Neural progenitor cell (in vitro differentiated cells): ENCODE measurements at places on chromosomes 6 and 20. TPM values are rescaled to one million over a fixed set of nuclear protein-coding genes. Genes with fewer than 3 reads are reported as not detected.
A peak's percentile ranks its signal among the peaks of the same experiment; 100 is the strongest.

The BPIFA1 gene
- total RNA-seq = not detected in 2 replicates

DNA sequence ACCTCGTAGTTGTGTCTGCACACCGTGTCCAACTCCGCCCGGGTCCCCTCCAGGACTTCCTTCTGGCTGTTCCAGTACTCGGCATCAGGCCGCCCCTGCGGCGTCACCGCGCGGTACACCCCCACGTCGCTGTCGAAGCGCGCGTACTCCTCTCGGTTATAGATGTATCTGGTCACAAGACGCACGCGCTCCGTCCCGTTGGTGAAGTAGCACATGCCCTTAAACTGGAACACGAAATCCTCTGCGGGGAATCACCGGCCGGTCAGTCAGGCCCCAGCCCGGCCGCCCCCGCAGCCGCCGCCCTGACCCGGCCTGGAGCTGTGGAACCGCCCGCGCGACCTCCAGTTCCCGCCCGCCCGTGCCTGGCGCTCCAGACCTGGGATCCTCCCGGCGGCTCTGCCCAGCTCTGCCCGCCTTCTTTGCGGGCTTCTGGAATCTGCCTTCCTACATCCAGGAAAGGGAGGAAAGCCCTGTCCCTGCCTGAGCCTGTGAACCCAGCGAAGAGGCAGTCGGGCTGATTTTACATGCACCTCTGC, 1.6 kb downstream of the HLA-DQB1 start:
- no peaks in the 10 kb centered on the region for H3K4me1 ChIP-seq
- no peak overlapping the region for H3K4me3 ChIP-seq
- no peaks in the 10 kb centered on the region for H3K36me3 ChIP-seq
- peaks cover 10% of the 10 kb centered on the region for H3K27me3 ChIP-seq
- H3K27ac ChIP-seq = no peak overlapping the region
- peak; percentile 10 for DNase-seq

The ARMH2 gene
- total RNA-seq = not detected in 2 replicates

GRCh38 chr20:61464307-61465303, 212.5 kb downstream of the CDH4 start:
- H3K4me3 ChIP-seq = no peak overlapping the region
- DNase-seq = no peak
- H3K27ac ChIP-seq = no peak overlapping the region
- no peaks in the 10 kb centered on the region for H3K36me3 ChIP-seq
- no peaks in the 10 kb centered on the region for H3K27me3 ChIP-seq
- no peaks in the 10 kb centered on the region for H3K4me1 ChIP-seq

- H3K4me3 ChIP-seq = no peak overlapping the region
- no peak overlapping the region for H3K27ac ChIP-seq
- DNase-seq = no peak
- H3K27me3 ChIP-seq = peaks cover 74% of the 10 kb centered on the region
Observed at GRCh38 chr6:28695715-28696114, 170.0 kb downstream of the GPX5 start.

- peaks cover 4% of the 10 kb centered on the region for H3K36me3 ChIP-seq
- no peak overlapping the region for H3K4me3 ChIP-seq
- no peaks in the 10 kb centered on the region for H3K27me3 ChIP-seq
- no peak for DNase-seq
Observed at GRCh38 chr20:35395728-35396127, 16.0 kb downstream of the UQCC1 start.

GRCh38 chr20:8218861-8219260, 86.8 kb downstream of the PLCB1 start:
- DNase-seq = no peak
- peaks cover 18% of the 10 kb centered on the region for H3K4me1 ChIP-seq
- H3K4me3 ChIP-seq = no peak overlapping the region
- H3K27ac ChIP-seq = no peak overlapping the region

The FOXF2 gene
- total RNA-seq = not detected in 2 replicates

GRCh38 chr20:24417485-24417884, 51.9 kb upstream of the SYNDIG1 start:
- H3K27me3 ChIP-seq = no peaks in the 10 kb centered on the region
- no peaks in the 10 kb centered on the region for H3K36me3 ChIP-seq
- no peak overlapping the region for H3K4me3 ChIP-seq
- DNase-seq = no peak
- no peak overlapping the region for H3K27ac ChIP-seq

GRCh38 chr6:170296423-170296745, 5.5 kb upstream of the DLL1 start:
- H3K4me3 ChIP-seq = peak overlapping the region; percentile 94
- peak overlapping the region; percentile 87 for H3K27ac ChIP-seq
- DNase-seq = peak; percentile 91
- H3K4me1 ChIP-seq = peaks cover 64% of the 10 kb centered on the region
- H3K36me3 ChIP-seq = no peaks in the 10 kb centered on the region
- H3K27me3 ChIP-seq = peaks cover 27% of the 10 kb centered on the region

DNA sequence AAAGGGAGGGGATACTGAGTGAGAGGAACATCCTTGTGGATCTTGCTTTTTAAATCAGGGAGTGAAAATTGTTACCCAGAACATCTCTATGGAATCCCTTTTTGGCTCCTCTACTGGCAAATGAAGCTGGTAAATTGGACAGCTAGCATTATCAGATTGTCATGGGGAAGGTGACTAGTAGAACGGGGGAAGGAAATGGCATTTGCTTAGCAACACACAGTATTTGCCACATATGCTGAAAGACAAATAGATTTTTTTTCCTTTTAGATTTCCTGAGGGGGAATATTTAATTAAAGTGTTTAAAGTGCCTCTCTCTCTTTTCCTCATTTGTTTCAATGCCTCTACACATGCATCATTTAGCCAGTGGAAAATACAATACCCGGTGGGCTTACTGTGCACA, 573.5 kb downstream of the BCKDHB start:
- H3K27ac ChIP-seq = no peak overlapping the region
- H3K27me3 ChIP-seq = no peaks in the 10 kb centered on the region
- no peak overlapping the region for H3K4me3 ChIP-seq
- H3K4me1 ChIP-seq = peaks cover 6% of the 10 kb centered on the region

- DNase-seq = no peak
- no peak overlapping the region for H3K27ac ChIP-seq
- no peaks in the 10 kb centered on the region for H3K36me3 ChIP-seq
- peaks cover 15% of the 10 kb centered on the region for H3K4me1 ChIP-seq
- H3K27me3 ChIP-seq = no peaks in the 10 kb centered on the region
- no peak overlapping the region for H3K4me3 ChIP-seq
Observed at GRCh38 chr20:45053430-45054351, 47.2 kb downstream of the KCNS1 start.

- no peaks in the 10 kb centered on the region for H3K36me3 ChIP-seq
- no peak overlapping the region for H3K27ac ChIP-seq
- H3K27me3 ChIP-seq = no peaks in the 10 kb centered on the region
- no peak overlapping the region for H3K4me3 ChIP-seq
- DNase-seq = no peak
Observed at GRCh38 chr20:57890202-57890800, 180.5 kb upstream of the PMEPA1 start.

The STMN3 gene
- 3.3 and 6.1 TPM in 2 replicates for total RNA-seq

The VGLL2 gene
- not detected in 2 replicates for total RNA-seq

The GJE1 gene
- total RNA-seq = not detected in 2 replicates

GRCh38 chr6:143157131-143157530, 96.4 kb downstream of the AIG1 start:
- H3K4me1 ChIP-seq = no peaks in the 10 kb centered on the region
- H3K36me3 ChIP-seq = no peaks in the 10 kb centered on the region
- no peaks in the 10 kb centered on the region for H3K27me3 ChIP-seq
- H3K27ac ChIP-seq = no peak overlapping the region

DNA sequence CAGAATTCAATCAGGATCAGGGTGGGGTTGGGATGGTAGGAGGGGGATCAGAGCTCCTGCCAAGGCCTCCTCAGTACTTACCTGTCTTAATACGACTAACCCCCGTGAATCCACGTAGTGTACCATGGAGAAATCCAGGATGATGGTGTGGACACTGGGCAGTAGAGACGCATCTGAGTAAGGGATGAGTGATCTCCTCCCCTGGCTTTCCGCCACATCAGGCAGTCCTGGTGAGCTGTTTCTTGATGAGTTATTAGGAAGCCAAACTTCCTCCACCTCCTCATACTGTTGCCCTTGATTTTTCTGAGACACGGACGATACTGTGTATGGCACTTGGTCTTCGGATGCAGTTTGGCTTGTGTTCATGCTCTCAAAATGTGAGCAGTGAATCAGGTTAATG, 34.2 kb upstream of the SRPK1 start:
- no peak overlapping the region for H3K27ac ChIP-seq
- DNase-seq = no peak
- no peaks in the 10 kb centered on the region for H3K36me3 ChIP-seq
- no peaks in the 10 kb centered on the region for H3K4me1 ChIP-seq

GRCh38 chr6:148831531-148831930, 84.7 kb downstream of the UST start:
- no peaks in the 10 kb centered on the region for H3K27me3 ChIP-seq
- no peak for DNase-seq
- H3K27ac ChIP-seq = no peak overlapping the region
- H3K4me1 ChIP-seq = no peaks in the 10 kb centered on the region
- H3K36me3 ChIP-seq = no peaks in the 10 kb centered on the region

The MMUT gene
- 14.4 and 23.9 TPM in 2 replicates for total RNA-seq

DNA sequence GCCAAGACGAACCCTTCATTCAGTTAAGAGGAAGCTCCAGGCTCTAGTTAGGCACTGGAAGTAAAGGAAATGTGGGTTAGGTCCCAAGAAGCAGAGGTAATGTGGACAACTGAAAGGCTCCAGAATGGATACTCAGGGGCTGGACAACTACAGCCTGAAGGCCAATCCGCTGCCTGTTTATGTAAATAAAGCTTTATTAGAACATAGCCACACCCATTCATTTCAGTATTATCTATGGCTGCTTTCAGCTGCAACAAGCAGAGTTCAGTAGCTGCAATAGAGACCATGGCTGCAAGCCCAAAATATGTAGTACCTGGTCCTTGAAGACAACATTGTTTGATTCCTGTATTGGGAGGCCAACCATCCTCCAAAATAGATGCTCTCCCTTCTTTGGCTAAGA, 100.8 kb upstream of the MRPS10 start:
- H3K4me3 ChIP-seq = no peak overlapping the region
- H3K27me3 ChIP-seq = no peaks in the 10 kb centered on the region
- DNase-seq = no peak
- H3K36me3 ChIP-seq = no peaks in the 10 kb centered on the region
- H3K4me1 ChIP-seq = peaks cover 9% of the 10 kb centered on the region

- H3K4me3 ChIP-seq = no peak overlapping the region
- DNase-seq = no peak
- no peaks in the 10 kb centered on the region for H3K4me1 ChIP-seq
- no peak overlapping the region for H3K27ac ChIP-seq
Observed at GRCh38 chr6:82861121-82861520, 204.5 kb downstream of the UBE3D start.
